ENCODE measurements at places on chromosomes 5 and 9.

DNA sequence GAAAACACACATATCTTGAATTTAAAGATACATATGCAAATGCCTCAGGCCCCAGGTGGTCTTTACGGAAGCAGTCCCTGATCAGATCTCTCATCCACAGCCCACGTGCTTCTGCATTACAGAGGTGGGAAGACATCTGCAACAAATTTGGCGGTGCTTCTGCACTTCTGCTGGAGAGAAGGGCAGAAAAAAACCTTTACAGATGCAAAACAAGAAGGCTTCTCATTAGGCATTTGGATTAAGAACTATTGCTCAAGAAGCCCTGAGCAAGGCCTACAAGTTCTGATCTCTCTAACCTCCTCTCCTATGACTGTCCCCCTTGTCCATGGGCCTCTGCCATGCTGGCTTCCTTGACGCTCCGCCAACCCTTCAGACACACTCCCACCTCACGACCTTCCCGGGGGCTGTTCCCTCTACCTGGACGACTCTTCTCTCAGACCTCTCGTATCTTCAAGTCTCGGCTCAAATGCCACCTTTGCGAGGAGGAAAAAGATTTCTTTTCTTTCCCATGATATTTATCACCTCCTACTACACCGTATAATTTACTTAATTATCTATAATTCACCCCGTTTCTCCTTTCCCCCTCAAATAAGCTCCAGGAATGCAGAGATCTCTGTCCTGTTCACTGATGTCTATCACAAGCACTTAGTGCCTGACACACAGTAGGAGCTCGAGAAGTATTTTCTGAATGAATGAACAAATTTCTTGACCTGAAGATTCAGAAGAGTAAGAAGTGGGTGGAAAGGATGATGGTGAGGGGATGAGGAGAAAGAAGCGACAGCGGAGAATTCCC is 1.1 kb downstream of the MTMR12 start:
- no peak for DNase-seq

- no peak for DNase-seq
Observed at GRCh38 chr5:156835905-156836304, 14.2 kb upstream of the PPP1R2B start.

DNA sequence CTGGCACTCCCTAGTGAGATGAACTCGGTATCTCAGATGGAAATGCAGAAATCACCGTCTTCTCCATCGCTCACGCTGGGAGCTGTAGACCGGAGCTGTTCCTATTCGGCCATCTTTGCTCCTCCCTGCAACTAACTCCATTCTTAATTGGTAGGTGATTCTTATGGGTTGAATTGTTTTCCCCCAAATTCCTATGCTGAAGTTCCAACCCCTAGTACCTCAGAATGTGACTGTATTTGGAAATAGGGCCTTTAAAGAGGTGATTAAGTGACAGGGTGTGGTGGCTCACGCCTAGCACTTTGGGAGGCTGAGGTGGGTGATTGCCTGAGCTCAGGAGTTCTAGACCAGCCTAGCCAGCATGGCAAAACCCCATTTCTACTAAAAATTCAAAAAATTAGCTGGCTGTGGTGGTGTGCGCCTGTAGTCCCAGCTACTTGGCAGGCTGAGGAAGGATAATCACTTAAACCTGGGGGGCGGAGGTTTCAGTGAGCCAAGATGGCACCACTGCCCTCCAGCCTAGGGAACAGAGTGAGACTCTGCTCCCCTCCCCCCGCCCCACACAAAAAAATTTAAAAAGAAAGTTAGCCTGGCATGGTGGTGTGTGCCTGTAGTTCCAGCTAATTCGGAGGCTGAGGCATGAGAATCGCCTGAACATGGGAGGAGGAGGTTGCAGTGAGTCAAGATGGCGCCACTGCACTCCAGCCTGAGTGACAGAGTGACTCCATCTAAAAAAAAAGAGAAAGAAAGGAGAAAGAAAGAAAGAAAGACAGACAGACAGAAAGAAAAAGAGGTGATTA is 25.2 kb upstream of the FOCAD start:
- DNase-seq, result no peak

DNA sequence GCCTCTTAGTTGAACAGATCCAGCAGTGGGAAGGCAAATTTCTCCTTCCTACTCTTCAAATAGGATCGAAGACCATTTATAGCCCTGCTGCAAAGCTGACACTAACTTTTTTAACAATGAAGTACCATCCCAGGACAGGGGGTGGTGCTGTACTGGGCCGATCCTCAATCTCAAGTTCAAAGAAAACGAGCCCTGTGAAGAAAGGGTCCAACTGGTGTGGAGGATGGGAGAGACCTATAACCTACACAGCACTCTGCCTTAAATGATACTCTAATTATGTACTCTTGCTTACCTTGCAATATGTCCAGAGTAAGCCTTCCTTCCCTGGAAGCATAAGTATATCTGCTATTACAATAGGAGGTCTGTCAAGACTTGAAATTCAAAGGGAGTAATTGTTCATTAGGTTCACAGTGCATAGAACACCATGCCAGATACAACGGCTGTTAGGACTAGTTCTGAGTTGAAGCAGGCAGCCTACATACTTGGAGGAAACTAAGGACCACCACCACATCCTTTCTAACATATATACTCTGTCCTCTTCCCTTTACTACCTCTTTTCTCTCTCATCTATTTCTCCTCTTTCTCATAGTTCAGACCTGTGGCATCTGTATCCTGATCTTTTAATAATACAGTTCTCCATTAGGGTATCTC is 6.2 kb downstream of the ETF1 start:
- DNase-seq, result no peak

DNA sequence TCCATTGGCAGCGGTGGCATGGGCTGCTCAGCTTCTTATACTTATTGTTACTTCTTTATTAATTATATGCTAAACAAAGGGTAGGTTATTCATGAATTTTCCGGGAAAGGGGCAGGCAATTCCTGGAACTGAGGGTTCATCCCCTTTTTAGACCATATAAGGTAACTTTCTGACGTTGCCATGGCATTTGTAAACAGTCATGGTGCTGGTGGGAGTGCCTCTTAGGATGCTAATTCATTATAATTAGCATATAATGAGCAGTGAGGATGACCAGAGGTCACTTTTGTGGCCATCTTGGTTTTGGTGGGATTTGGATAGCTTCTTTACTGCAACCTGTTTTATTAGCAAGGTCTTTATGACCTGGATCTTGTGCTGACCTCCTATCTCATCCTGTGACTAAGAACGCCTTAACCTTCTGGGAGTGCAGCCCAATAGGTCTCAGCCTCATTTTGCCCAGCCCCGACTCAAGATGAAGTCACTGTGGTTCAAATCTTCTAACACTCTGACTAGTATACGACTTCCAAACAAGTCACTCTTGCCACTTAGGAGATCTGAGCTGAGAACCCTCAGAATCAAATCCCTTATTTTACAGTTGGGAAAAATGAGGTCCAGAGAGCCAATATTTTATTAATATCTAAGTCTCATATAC is 237.5 kb downstream of the TRIM32 start:
- DNase-seq, result no peak

- DNase-seq, result no peak
Observed at GRCh38 chr5:96048763-96049162, 87.1 kb upstream of the ELL2 start.

DNA sequence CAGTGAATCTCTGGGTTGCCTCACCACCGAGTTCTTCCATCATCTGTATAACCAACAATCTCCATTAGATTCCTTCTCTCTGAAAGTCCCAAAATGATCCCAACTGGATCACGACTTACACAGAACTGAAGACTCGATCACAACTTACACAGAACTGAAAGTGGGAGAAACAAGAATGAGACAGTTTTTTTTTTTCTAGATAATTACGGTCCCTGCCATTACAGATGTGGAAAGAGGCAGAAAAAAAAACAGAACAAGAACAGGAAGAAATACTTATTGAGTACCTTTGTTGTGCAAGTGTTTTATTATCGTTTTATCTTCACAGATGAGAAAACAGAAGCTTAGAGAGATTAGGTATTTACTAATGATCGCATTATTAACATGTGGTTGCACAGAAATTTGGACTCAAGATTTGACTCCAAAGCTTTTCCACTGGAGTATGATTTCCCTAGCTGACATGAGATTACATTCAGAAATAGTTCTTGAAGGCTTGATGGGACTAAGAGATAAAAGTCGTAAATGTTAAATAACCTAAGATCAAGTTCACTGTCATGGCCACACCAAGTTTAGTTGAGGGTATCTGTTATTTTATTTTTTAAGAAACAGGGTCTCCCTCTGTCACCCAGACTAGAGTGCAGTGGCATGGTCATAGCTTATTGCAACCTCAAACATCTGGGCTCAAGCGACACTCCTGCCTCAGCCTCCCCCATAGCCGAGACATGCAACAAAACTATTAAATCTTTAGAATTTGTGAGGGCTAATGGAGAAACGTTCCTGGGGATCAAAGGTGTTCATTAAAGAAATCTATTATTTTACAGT is 8.9 kb downstream of the PLK2 start:
- DNase-seq, result no peak

- no peak for DNase-seq
Observed at GRCh38 chr5:6362846-6363245, 15.5 kb downstream of the MED10 start.

DNA sequence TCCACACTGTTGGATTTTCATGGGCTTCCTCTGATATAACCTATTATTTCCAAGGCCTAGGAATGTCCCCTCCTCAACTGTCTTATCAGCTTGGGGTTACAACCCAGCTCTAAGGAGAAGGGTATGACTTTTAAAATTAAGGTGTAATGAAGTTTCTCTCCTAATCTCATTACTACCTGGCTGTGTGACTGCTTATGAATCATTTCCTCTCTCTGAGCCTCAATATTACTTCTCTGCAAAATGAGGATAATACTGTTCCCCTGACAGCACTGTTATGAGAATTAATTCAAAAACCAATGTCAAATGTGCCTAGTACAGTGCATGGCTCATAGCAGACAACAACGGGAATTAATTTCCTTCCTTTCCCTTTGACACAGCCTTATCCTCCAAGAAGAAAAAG is 118.9 kb downstream of the NR6A1 start:
- no peak for DNase-seq

DNA sequence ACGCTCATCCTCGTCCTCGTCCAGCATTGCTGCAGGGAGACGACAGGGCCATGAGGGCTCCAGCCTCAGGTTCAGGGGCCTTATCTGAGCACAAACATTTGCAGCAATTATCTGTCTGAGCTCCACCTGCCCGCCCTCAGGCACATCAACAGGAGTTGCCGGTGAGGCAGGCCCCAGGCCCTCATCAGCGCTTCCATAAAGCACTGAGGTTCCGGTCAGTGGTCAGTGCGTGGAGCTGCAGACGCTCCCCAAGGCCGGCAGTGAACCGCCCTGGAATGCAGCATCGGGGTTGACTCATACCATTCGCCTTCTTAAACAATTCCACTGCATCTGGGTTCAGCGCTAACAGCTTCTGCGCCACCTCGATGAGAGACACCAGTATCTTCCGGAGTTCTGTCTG is 15.2 kb downstream of the UBAC1 start:
- no peak for DNase-seq

DNA sequence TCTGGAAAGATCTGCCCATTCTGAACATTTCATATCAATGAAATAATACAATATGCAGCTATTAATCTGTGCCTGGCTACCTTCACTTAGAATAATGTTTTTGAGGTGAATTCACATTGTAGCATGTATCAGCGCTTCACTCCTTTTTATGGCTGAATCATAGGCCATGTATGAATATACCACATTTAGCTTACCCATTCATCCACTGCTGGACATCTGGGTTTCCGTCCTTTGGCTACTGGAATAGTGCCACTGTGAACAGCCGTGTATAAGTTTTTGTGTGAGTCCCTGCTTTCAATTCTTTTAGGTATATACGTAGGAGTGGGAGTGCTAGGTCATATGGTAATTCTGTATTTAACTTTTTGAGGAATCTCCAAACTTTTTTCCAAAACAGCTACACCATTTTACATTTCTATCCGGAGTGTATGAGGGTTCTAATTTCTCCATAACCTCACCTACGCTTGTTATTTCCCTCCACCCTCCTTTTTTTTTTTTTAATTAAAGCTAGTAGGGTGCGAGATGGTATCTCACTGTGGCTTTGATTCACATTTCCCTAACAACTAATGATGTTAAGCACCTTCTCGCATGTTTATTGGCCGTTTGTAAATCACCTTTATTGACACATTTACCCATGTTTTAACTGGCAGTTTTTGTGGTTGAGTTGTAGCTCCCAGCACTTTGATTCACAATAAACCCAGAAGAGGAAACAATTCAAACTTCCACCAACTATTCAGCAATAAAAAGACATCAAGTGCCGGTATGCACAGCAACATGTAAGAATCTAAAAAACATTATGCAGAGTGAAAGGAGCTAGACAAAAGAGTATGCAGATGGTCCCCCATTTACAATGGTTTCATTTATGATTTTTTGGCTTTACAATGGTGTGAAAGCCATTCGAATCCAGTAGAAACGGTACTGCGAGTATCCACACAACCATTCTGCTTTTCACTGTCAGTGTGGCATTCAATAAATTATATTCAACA is 8.1 kb downstream of the SEMA4D start:
- no peak for DNase-seq

- DNase-seq, result no peak
Observed at GRCh38 chr9:14342736-14343135, 28.8 kb upstream of the NFIB start.

DNA sequence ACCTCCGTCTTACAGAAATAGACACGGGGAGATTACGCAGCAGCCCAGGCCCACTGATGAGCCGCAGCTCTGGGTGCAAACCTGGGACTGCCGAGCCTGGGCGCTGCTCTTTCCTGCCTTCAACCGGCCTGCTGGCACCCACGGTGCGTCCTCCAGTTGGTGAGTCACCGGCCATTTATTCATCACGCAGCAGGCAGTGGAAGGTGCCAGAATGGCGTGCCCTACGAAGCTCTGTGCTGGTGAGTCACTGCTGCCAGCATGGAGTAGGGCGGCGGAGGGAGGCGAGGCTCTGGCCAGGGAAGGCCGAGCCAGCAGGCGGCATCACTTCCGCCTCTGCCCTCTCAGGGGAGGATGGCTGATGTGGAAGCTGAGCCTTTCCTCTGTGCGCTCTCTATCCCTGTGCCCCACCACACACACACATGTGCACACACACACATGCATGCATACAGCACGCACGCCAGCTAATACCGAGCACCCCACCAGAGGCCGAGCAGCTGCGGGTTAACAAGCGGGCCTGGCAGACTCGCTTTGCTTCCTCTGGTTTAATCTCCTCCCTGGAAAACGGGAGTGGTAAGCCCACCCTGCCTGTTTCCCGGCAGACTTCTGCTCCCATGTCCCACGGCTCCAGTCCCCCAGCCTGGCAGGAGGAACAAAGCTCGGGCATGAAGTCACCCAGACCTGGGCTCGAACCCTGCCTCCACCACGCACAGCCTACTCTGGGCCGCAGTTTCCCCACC is 39.2 kb downstream of the OLFM1 start:
- DNase-seq, result no peak

DNA sequence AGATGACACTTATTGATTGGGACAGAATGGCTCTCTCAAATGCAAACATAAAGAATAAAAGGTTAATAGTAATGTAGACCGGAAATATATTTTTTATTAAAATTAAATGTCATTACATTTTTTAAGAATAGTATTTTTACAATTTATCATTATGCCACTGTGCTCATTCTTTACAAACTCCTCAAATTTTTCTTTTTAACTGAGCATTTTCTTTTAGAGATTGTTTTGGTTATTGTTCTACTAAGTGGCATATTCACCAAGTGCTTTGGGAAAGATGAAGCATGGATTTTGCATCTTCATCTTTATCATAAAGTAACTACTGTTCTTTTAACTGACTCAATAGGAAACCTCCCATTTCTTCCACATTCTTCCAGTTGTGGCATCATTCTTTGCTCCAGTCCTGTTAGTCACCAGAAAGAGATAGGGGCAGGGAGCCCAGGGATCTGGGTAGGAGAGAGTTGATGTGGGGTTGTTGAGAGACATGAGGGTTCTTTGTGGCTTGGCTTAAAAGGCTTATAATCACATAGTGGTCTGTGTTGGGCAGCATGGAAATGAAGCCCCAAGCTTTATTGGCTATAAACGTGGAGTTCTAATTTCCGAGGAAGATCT is 69.8 kb downstream of the SYK start:
- DNase-seq, result no peak
